Peyer's patch (tissue), 4 donors: ENCODE measurements at places on chromosomes 1 and 21. TPM values are rescaled to one million over a fixed set of nuclear protein-coding genes. Genes with fewer than 3 reads are reported as not detected.
A peak's percentile ranks its signal among the peaks of the same experiment; 100 is the strongest.

DNA sequence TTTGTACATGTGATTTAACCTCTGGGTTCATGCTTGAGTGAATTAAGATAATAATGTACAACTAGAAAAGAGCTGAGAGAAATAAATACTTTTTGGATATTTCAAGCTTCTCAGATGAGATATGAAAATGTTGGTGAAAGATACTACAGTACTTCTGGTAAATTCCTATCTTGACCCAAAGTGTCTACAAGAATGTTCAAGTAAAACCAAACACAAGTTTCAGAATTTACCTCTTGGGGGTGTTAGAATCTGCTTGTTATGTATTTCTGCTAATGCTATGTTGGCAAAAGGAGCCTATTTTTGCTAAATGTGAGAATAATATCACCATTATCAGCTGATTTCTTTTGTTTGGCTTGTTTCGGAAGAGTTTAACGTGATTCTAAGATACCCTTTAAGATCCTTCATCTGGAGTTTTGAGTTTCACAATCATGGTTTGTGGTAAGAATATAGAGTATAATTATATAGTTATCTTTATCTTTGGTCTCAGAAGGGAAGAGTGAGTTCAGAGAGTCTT is 388.5 kb downstream of the LMO4 start:
- H3K4me1 ChIP-seq = peaks cover 16% of the 10 kb centered on the region
- DNase-seq = no peak
- H3K4me3 ChIP-seq = no peak overlapping the region
- H3K27me3 ChIP-seq = no peaks in the 10 kb centered on the region

- H3K27me3 ChIP-seq = no peaks in the 10 kb centered on the region
- no peaks in the 10 kb centered on the region for H3K4me1 ChIP-seq
- no peak overlapping the region for H3K27ac ChIP-seq
- no peak overlapping the region for H3K4me3 ChIP-seq
- H3K36me3 ChIP-seq = peaks cover 23% of the 10 kb centered on the region
Observed at GRCh38 chr21:41801321-41802197, 34.7 kb upstream of the RIPK4 start.

DNA sequence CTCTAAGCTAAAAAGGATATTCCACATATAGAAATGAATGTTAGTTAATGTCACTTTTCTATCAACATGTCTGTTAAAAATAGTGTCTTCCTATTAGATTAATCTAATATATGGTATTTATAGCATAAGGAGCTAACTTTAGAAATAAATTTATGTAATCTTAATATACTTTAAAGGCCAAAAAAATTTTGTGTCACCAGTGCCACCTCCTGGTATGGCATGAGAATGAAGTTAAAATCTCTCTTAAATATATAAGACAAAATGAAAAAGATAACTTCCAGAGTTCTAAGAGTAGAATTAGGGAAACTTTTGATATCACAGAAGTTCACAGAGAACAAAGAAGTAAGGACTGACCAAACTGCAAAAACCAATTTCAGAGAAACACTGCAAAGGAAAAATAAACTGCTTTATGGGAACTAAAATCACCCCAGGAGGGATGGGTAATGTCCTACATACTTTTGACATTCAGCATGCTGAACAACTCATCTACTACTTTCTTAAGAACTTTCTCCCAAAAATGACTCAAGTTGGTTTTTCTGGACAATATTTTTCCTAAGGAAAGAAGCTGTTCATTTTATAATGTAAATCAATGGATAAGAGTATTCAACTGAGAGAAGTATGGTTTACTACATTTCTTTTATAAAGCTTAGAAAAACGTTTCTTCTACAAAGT is 82.8 kb downstream of the TRIM33 start:
- H3K27ac ChIP-seq = no peak overlapping the region
- no peaks in the 10 kb centered on the region for H3K4me1 ChIP-seq
- no peaks in the 10 kb centered on the region for H3K27me3 ChIP-seq
- peaks cover 59% of the 10 kb centered on the region for H3K36me3 ChIP-seq
- DNase-seq = no peak

GRCh38 chr1:169261884-169262283 is 105.7 kb downstream of the NME7 start:
- no peak for DNase-seq
- H3K4me1 ChIP-seq = no peaks in the 10 kb centered on the region
- H3K27me3 ChIP-seq = no peaks in the 10 kb centered on the region

Gene PLEKHM2
- total RNA-seq = 63.5 TPM

DNA sequence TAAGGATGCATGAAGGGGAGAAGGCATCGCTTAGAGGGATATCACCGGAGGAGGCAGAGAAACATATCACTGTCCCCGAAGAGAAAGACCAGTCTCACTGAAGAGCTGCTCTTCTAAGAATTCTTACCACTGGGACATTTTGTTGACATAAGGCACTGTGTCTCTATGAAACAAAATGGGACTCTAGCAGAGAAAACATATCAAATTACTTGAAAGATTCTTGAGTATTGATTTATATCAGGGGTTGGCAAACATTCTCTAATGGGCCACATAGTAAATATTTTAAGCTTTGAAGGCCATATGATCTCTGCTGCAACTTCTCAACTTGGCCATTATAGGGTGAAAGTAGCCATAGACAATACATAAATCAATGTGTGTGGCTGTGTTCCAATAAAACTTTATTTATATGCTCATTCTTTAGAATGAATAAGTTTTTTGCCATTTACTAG is 41.0 kb upstream of the GREM2 start:
- no peaks in the 10 kb centered on the region for H3K4me1 ChIP-seq
- H3K4me3 ChIP-seq = no peak overlapping the region
- H3K36me3 ChIP-seq = no peaks in the 10 kb centered on the region
- no peak overlapping the region for H3K27ac ChIP-seq

DNA sequence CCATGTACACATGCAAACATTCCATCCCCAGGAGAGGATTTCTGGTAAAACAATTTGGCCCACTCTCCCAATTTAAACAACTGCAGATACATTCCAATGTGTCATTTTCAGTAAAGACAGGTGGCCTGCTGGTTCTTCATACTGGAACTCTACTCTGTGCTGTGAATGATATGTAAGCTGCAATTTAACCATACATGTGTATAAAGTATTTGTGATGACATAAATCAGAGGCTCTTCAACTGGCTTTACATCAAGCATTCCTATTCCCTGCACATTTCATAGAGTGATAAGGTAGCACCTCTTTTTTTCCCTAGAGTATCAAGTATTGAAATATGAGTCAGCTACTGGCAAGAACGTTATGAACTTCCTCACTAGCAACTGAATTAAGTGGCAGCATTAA is 649.5 kb upstream of the ADGRL2 start:
- H3K36me3 ChIP-seq = no peaks in the 10 kb centered on the region
- H3K4me3 ChIP-seq = no peak overlapping the region
- H3K4me1 ChIP-seq = no peaks in the 10 kb centered on the region

DNA sequence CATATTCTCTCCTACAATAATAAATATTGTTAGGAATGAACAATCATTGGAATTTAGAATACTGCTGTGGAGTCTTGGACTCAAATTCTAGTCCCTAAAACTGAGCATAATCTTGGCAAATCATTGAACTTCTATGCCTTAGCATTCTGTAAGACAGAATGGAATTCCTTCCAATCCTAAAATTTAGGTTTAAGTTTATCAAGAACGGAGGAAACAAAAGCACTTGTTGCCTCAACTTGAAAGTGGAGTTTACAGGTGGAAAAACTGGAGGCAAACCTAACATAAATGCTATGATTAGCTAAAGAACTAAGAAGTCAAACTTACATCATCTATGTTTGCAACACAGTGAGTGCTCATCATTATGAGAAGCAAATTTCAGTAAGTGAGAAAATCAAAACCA is 55.7 kb downstream of the BCL9 start:
- no peak overlapping the region for H3K4me3 ChIP-seq
- peaks cover 8% of the 10 kb centered on the region for H3K4me1 ChIP-seq
- H3K27me3 ChIP-seq = no peaks in the 10 kb centered on the region
- H3K36me3 ChIP-seq = no peaks in the 10 kb centered on the region

Gene FAM72B
- total RNA-seq = 2.5 TPM

DNA sequence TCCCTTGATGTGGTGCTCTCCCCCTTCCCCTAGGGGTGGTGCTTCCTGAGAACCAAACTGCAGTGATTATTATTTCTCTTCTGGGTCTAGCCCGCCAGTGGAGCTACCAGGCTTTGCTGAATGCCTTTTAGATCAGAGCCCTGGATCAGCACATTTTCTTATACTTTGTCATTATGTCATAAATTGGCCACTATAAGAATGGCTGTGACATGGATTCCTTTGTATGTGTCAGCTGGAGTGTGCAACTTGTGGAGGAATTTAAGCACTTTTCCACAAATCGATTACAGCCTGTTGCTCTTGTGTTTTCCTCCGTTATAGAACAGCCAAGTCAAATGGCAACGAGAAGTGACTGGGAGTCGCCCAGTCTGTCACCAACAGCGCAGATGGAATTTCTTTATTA is 273.3 kb downstream of the DUSP10 start:
- H3K27ac ChIP-seq = no peak overlapping the region
- H3K36me3 ChIP-seq = no peaks in the 10 kb centered on the region
- no peak overlapping the region for H3K4me3 ChIP-seq
- no peak for DNase-seq
- H3K4me1 ChIP-seq = no peaks in the 10 kb centered on the region

GRCh38 chr1:151408891-151409290 is 9.5 kb downstream of the PSMB4 start:
- no peak overlapping the region for H3K27ac ChIP-seq
- peaks cover 4% of the 10 kb centered on the region for H3K36me3 ChIP-seq
- no peak for DNase-seq

Gene POU3F1
- not detected for total RNA-seq

DNA sequence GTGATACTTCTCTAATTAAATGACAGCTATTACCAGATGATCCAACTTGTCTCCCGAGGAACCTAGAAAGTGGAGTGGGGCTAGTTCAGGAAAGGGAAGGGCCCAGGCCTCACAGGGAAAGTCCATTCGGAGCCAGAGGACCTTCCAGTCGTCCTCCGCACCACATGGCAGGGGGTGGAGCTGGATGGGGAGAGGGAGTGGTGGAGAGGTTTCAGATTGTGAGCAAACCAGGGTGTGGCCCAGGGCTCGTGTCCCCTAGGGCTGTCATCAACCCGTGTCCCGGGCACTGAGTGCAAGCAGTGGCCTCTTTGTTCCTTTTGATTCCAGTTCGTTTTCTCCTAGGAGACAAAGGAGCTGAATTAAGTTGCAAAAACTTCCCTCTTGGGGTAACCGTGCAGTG is 114.9 kb downstream of the HUNK start:
- no peaks in the 10 kb centered on the region for H3K36me3 ChIP-seq
- H3K27ac ChIP-seq = no peak overlapping the region
- no peaks in the 10 kb centered on the region for H3K4me1 ChIP-seq
- H3K27me3 ChIP-seq = no peaks in the 10 kb centered on the region
- DNase-seq = no peak

- H3K36me3 ChIP-seq = no peaks in the 10 kb centered on the region
- peak overlapping the region; percentile 64 for H3K27ac ChIP-seq
- no peak overlapping the region for H3K4me3 ChIP-seq
- H3K4me1 ChIP-seq = peaks cover 3% of the 10 kb centered on the region
Observed at GRCh38 chr1:145716641-145717345, 2.5 kb upstream of the CD160 start.

DNA sequence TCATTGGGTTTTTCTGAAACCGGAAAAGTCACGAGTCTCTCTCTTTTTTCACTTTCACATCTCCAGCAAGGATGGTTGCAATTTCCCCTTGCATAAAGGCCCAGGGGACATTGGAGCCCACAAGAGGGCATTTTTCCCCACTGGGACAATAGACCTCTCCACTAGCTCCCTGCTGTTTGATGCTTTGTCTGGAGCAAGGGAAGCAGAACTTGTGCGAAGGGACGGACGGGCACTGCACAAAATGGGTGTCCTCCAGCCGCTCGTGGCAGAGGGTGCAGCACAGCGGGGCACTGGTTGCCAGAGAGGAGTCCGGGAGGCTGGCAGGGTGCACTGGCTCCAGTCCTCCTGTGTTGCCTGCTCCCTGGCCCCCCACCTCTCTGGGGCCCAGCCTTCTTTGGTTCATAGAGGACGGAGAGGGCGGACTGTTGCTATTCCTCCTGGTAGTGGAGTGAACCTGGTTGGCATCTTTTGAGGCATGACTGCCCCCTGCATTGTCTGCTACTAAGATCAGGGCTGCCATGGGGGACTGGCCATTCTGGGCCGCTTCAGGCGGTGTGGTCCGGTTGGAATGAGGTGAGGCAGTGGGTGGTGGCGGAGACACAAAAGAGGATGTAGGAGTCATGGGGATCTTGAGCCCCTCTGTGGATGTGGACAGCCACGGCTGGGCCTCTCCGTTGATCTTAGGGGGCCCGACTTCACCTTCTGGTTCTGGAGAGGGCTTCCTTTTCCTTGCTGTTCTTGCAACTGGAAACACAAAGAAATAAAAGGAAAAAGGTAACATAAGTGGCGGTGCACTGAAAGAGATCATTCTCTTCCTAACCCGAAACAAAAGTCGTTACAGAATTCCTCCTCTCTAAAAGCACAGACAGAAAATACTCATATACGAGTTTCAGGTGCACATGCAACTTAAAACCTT is 2.6 kb downstream of the IRF2BP2 start:
- H3K27ac ChIP-seq = peak overlapping the region; percentile 99
- peaks cover 5% of the 10 kb centered on the region for H3K4me1 ChIP-seq
- peak; percentile 57 for DNase-seq
- no peaks in the 10 kb centered on the region for H3K36me3 ChIP-seq
- peak overlapping the region; percentile 70 for H3K4me3 ChIP-seq
- H3K27me3 ChIP-seq = no peaks in the 10 kb centered on the region

DNA sequence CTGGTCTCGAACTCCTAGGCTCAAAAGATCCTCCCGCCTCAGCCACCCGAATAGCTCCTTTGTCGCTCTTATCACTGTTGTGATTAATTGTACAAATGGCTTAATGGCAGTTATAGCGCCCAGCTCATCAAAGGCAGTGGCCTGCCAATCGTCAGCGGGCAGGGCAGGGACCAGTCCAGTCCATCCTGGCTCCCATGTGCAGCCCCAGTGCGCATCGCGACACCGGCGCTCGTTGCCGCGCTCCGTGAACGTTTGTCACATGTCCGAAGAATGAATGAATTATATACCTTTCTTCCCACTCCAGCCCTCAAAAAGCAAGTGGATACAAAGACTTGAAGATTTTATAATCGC is 18.4 kb downstream of the MTX1 start:
- H3K36me3 ChIP-seq = no peaks in the 10 kb centered on the region
- H3K27me3 ChIP-seq = no peaks in the 10 kb centered on the region
- H3K4me1 ChIP-seq = no peaks in the 10 kb centered on the region
- DNase-seq = no peak
- H3K27ac ChIP-seq = peak overlapping the region; percentile 86
- H3K4me3 ChIP-seq = peak overlapping the region; percentile 41

GRCh38 chr21:41733951-41734689 is 32.7 kb downstream of the RIPK4 start:
- no peaks in the 10 kb centered on the region for H3K4me1 ChIP-seq
- peak; percentile 34 for DNase-seq
- H3K27me3 ChIP-seq = no peaks in the 10 kb centered on the region

Gene TCHH
- 0.13 TPM for total RNA-seq

Gene OR2T11
- total RNA-seq = not detected

GRCh38 chr21:44694776-44695175 is 2.2 kb upstream of the KRTAP10-12 start:
- DNase-seq = no peak
- no peak overlapping the region for H3K4me3 ChIP-seq
- no peaks in the 10 kb centered on the region for H3K36me3 ChIP-seq
